Spinal cord (tissue), 10 donors: ENCODE measurements at places on chromosomes 16 and 17. TPM values are rescaled to one million over a fixed set of nuclear protein-coding genes. Genes with fewer than 3 reads are reported as not detected.

APRT gene
- 107 TPM for total RNA-seq

RNF112 gene
- total RNA-seq, result 7.9 TPM

PIK3R6 gene
- 0.50 TPM for total RNA-seq

CYBC1 gene
- total RNA-seq, result 53.8 TPM

DNAH3 gene
- total RNA-seq, result 1.6 TPM

GAA gene
- total RNA-seq, result 13.3 TPM

CD300E gene
- 0.17 TPM for total RNA-seq

HES7 gene
- total RNA-seq, result 0.20 TPM

NAGPA gene
- 7.3 TPM for total RNA-seq

OTOP3 gene
- not detected for total RNA-seq

AGRP gene
- not detected for total RNA-seq

ZNF19 gene
- total RNA-seq, result 14.1 TPM

CCDC144A gene
- total RNA-seq, result 10.0 TPM

GRB7 gene
- total RNA-seq, result 2.6 TPM

PYDC1 gene
- total RNA-seq, result 1.3 TPM

GCGR gene
- total RNA-seq, result 0.50 TPM

ASPHD1 gene
- total RNA-seq, result 15.1 TPM

PRSS27 gene
- total RNA-seq, result 2.5 TPM

CCL17 gene
- total RNA-seq, result not detected

KRT33B gene
- 0.20 TPM for total RNA-seq

PRAC1 gene
- total RNA-seq, result not detected

NEUROD2 gene
- total RNA-seq, result 2.5 TPM

TMEM204 gene
- 18.8 TPM for total RNA-seq

RAPGEFL1 gene
- total RNA-seq, result 17.7 TPM

PEMT gene
- total RNA-seq, result 44.0 TPM

RTN4RL1 gene
- total RNA-seq, result 11.6 TPM

ALOX15B gene
- total RNA-seq, result 0.06 TPM
